ENCODE measurements at places on chromosomes 2 and 18. TPM values are rescaled to one million over a fixed set of nuclear protein-coding genes. Genes with fewer than 3 reads are reported as not detected.

The HRH4 gene
- not detected for total RNA-seq

The QPCT gene
- total RNA-seq: 3.2 TPM

The OTOS gene
- total RNA-seq: 0.73 TPM

- DNase-seq: no peak
Observed at GRCh38 chr18:44759925-44760342, 79.2 kb downstream of the SETBP1 start.

GRCh38 chr2:174025271-174026121, 60.3 kb upstream of the SP3 start:
- peak; percentile 59 for DNase-seq

DNA sequence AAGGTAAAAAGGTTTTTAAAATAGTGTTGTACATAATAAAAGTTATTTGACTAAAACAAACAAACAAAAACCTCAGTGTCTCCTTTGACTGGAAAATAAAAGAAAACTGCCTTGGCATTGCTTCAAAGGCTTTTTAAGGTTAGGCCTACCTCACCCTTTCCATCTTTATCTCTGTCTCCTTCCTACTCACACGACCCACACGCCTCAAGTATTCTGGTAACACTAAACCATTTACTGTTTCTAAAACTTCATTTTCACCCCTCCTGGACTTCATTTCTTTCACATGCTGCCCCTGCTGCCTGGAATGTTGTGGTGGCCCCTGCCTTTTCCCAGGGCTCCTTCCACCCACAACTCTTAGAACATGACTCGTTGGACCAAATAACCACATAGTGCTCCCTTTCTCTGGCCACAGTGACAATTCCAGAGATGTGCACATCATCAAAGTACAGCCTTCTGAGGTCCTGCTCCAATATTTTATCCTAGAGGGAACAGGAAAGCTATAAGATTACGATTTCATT, 54.0 kb downstream of the ERBB4 start:
- peak; percentile 3 for DNase-seq

- DNase-seq: no peak
Observed at GRCh38 chr2:39300044-39300978, 56.5 kb upstream of the CDKL4 start.

DNA sequence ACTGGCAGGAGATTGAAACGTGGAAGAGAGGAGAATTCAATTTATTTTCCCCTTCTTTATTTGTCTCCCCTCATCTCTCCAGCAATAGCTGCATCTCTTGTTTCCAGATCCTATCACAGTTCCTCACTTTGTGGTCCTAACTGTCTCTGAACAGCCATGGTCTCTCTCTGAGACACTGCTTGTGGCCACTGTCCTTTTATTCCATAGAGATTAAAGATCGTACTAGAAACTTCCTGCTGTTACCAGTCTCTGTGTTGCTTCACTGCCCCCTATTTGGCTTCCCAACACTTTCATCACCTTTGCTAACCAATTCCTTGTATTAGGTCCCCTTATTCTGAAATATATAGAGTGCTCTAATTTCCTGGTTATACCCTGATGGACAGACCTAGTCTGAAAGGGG, 48.9 kb upstream of the CAVIN2 start:
- no peak for DNase-seq

- DNase-seq: peak; percentile 52
Observed at GRCh38 chr2:10136101-10136934, 13.8 kb downstream of the RRM2 start.

DNA sequence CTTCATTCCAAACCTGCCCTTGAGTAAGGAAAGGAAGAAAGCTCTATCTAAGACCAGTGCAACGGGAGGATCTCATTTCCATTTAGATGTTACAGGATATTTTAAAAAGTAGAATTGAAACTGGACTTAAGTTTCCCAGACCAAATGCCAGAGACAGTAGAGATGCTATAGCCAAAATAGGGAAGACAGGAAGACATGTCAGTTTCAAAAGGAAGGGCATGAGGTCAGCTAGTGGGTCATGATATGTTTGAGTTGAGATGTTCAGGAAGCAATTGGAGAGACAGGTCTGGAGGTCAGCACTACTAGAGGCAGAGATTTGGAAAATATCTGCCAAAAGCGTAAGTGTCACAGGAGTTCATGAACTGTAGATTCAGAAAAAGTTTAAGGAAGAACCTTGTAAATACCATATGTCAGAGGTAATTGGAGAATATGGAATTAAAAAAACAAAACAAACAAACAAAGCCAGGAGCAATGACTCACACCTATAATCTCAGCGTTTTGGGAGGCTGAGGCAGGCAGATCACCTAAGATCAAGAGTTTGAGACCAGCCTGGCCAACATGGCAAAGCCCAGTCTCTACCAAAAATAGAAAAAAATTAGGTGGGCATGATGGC, 50.8 kb downstream of the EPHA4 start:
- no peak for DNase-seq

GRCh38 chr2:110105608-110106467, 9.8 kb downstream of the MALL start:
- no peak for DNase-seq
